Activated T-cell treated with anti-CD3 and anti-CD28 coated beads for 48 hours (primary cell): ENCODE measurements at places on chromosomes 2 and 18.

GRCh38 chr2:457792-458424 lies 170.0 kb upstream of the ALKAL2 start:
- DNase-seq = no peak

DNA sequence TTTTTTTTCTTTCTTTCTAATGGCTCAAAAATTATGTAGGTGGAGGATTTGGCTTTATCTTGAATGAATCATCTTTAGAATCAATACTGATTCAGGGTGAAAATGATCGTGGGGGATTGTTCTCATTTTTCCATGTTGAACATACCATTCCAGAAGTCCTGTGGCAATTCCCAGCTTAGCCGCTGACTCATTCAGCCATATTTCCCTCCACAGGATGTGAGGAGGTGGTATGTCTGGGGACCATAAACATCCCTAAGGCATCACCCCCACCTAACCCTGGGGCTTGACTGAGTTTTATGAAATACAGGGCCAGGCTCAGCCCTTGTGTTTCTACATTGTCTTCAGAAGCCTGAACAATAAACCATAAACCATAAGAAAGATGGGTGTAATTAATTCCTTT lies 92.7 kb upstream of the FN1 start:
- DNase-seq = no peak

DNA sequence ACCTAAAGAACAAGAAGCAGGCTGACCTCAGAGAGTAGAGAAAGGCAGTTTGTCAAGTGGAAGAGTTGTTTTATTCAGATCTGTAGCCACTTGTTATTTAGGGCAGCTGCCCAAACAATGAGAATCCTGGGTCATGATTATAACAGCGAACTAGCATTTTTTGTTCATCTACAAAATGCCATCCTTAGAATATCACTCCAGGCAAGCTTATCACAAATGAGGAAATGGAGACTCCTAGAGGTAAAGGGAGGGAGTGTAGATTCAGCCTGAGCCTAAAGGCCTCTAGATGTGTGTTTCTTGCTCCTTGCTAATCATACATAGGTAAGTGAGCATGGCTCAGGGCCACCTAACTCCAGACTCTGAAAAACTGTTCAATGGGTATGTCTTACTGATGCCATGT lies 126.1 kb downstream of the HNMT start:
- DNase-seq = no peak

GRCh38 chr2:98726205-98726604 lies 4.7 kb downstream of the MGAT4A start:
- no peak for DNase-seq

- no peak for DNase-seq
Measured at GRCh38 chr2:68974946-68975665, 670 bp downstream of the GKN1 start.

DNA sequence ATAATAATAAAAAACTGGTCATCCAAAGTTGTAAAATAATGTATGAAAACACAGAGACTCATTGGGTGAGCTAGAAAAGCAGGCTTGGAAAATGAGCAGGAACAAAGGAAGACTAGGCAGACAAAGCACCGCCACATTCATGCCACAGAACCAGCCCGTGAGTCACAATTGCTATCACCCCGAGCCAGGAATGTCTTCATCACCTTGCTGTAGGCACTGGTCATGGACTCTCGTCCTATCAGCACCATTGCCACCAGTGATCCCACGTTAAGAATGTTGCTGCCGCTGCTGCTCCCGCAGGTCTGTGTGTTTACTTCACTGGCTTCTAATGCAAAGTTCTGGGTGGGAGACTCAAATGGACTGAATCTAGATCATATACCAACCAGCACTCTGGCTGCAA lies 417.9 kb downstream of the PID1 start:
- no peak for DNase-seq

DNA sequence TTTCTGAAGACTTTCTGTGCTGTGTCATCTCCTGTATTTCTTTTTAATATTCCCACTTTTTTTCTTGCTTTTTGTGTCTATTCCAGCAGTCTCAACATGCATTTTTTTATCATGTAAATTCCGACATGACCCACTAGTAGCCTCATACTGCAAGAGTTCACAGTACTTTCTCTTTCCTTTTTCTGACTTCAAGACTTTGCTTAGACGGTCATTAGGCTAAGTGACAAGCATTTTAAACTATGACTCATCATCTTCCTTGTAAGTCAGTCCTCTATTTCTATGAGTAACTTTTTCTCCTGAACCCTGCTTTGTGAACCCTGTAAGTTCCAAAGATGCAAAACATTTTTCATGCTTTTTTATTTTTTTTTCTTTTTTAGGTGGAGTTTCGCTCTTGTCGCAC lies 381.2 kb downstream of the TXNL1 start:
- DNase-seq = no peak

- DNase-seq = no peak
Measured at GRCh38 chr2:151029406-151030157, 232.1 kb downstream of the RBM43 start.

DNA sequence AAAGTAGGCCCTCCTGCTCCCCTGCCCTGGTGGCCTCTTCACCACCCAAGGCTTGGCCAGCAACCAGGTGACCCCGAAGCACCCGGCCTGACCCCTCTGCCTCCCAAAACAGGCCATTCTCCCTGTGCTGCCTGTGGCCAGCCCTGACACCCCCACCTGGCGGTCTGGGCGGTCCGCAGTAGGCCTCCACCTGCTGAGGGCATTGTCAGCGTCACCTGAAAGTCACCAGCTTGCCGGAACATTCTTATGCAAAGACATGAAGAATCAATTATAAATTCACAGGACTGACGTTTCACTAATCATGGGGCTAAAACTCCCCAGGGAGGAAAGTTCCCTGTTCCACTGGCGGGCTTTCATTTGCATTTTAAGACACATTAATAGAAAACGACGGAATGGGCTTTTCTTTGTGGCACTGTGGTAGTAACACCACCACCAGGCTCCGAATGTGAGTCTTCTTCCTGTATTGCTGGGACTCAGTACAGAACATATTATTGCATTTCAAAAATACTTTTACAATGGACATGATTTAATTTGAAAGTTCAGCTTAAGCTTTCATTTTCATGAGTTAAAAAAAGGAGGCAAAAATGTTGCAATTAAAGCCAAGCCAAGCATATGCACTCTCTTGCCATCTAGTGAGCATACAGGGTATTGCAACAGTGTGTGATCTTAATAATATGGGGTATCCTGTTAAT lies 57.4 kb downstream of the ADI1 start:
- no peak for DNase-seq

- no peak for DNase-seq
Measured at GRCh38 chr2:10297191-10297830, 5.4 kb upstream of the HPCAL1 start.

DNA sequence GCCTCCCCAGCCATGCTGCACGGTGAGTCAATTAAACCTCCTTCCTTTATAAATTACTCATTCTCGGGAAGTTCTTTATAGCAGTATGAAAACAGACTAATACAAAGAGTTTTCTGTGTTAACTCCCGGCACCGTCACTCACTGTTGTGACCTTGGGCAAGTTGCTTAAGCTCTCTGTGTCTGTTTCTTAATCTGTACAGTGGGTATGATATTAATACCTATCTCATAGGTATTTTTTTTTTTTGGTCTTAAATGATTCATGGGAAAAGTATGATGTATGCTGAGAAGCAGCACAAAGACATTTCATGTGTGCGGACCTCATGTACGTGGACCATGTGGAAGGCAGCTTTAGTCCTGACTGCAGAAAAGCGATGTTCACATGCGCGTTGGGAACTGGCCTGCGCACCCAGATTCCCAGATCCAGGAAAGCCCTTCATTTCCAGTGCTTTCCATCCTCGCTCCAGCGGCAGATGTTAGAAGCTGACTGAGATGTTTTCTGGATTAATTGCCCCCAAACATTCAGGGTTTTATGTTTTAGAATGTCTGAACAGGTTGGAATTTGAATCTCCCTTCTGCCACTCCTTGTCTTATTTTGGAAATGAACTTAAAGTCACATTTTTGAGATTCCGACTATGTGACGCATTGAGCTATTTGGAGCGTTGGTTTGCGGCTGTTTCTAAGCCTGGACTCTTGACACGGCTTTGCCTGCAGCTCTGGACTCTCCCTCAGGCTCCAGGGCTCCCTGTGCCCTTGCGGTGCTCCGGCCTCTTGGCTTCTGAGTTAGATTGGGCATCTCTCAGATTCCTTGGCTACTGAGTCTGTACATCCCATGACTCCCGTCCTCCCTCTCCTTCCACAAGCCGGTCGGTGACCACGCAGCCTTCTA lies 61.4 kb downstream of the SLC4A3 start:
- no peak for DNase-seq

DNA sequence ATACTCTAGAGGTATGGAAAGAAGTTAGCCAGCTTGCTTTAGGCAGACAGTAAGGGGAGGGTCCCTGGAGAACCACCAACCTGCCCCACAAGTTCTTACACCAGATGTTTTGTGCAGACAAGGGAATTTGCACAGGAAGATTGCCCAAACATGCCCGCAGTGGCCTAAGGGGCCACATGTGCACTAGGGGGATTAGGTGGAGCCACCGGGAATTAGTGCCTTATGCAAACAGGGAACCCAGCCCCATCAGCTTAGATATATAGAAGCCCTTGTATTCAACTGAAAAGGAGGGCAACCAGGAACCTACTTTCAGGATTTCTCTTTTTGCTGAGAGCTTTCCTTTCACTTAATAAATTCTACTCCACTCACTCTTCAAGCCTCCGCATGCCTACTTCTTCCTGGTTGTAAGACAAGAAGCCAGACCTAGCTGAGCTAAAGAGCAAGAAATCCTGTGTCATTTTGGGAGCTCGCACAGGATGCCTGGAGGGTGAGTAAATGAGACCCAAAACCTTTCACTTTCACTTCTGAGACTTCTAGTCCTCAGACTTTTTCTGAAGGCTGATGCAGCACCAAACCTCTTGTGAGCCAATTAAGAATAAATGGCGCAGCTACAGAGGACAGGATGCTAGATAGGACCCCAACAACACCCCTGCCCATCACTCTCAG lies 146.3 kb downstream of the GCA start:
- DNase-seq = no peak

- no peak for DNase-seq
Measured at GRCh38 chr2:6888724-6889123, 11.1 kb downstream of the RSAD2 start.

- DNase-seq = no peak
Measured at GRCh38 chr2:222842491-222843174, 18.2 kb upstream of the ACSL3 start.

DNA sequence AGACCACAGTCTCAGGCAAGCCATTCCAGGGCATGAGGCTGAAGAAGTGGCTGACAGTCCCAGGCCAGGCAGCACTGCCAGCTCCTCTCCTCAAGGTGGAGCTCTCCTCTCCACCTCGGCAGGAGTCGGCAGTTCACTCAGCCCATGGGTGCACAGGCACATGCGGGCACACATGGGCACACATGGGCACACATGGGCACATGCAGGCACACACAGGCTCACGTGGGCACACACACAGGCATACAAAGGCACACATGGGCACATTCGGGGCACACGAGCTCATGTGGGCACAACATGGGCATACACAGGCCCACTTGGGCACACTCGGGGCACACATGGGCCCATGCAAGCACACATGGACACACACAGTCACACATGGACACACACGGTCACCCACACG lies 65.3 kb upstream of the TAF1B start:
- DNase-seq = no peak

GRCh38 chr2:62765619-62766376 lies 60.3 kb downstream of the EHBP1 start:
- DNase-seq = no peak

DNA sequence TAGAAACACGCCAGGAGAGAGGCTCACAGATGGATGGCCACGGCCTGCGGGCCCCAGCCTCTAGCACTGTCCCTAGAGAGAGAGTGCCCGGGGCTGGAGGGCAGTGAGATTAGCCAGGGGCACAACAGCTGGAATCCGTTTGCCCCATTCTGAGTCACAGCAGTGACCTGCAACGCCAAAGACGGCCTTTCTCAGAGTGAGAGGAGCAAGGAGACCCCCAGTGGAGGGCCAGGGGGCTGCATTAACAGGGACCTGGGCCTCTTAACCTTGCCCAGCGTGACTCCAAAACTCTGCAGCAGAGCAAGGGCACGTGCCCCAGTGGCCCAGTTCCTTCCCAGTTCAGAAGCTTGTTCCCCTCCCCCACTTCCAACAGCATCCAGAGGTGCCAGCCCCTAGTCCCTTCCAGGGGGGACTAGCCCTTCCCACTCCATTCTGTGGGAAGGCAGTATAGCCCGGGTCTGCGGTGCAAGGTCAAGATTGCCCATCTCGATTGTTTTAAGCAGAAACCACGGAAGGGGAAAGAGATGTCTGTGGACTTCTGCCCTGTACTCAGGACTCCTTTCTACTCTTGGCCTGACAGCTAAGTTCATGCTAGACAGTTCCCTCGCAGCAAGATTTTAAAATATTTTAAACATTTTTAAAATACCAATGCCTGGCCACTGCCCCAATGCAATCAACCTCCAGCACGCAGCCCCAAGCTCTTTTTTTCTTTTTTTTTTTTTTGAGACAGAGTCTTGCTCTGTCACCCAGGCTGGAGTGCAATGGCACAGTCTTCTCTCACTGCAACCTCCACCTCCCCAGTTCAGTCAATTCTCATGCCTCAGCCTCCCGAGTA lies 50.9 kb upstream of the BIN1 start:
- no peak for DNase-seq

DNA sequence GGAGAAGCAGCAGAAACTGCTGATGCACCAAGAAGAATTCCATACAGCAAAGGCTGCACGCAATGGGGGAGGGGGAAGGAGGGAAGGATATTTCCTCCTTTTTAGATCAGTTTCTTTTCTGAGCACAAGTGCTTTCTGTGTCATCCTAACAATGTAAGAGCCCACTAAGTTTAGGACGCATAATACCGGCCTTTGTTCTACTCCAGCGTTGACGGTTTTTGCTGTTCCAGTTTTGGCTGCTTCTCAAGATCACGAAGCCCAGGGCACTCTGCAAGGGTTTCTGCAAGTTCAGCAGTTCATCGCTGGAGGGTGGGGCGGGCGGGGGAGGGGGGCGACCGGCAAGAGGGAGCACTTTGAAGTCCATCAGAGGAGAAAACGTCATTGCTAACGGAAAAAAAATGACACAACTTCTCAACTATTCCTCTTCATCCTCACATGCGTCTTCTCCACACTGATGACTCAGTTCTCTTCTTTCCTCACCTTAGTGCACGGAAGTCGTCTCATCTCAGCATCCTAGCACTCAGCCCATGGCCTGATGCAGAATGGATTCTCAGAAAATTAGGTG lies 8.7 kb downstream of the FAM178B start:
- DNase-seq = no peak

DNA sequence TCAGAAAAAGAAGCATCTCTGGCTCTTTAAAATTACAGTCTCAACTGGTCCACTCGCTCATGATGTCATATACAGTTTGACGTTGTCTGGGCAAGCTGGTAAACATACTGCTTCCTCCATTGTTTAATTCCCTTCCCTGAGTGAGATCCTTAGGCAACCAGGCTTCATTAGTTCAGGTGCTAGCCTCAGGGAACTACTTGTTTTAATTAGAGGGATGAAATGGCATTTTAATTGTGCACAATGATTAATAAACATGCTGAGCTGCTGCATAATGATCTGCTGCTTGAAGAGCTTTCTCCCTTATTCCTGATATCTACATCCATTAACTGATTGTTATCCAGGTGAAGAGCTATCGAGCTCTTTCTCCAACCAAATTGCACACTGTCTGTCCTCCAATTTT lies 195.6 kb upstream of the ETAA1 start:
- no peak for DNase-seq

GRCh38 chr2:208031608-208032019 lies 6.3 kb upstream of the PLEKHM3 start:
- no peak for DNase-seq

- DNase-seq = no peak
Measured at GRCh38 chr2:219186754-219187456, 8.8 kb downstream of the RETREG2 start.

- DNase-seq = no peak
Measured at GRCh38 chr2:227626580-227627151, 9.4 kb downstream of the SCYGR4 start.

- no peak for DNase-seq
Measured at GRCh38 chr18:77919923-77920322, 670.3 kb downstream of the GALR1 start.
